ENCODE measurements at places on chromosomes 2 and 18.
A peak's percentile ranks its signal among the peaks of the same experiment; 100 is the strongest.

GRCh38 chr2:97732436-97733340, 19.3 kb downstream of the ZAP70 start:
- DNase-seq: no peak

DNA sequence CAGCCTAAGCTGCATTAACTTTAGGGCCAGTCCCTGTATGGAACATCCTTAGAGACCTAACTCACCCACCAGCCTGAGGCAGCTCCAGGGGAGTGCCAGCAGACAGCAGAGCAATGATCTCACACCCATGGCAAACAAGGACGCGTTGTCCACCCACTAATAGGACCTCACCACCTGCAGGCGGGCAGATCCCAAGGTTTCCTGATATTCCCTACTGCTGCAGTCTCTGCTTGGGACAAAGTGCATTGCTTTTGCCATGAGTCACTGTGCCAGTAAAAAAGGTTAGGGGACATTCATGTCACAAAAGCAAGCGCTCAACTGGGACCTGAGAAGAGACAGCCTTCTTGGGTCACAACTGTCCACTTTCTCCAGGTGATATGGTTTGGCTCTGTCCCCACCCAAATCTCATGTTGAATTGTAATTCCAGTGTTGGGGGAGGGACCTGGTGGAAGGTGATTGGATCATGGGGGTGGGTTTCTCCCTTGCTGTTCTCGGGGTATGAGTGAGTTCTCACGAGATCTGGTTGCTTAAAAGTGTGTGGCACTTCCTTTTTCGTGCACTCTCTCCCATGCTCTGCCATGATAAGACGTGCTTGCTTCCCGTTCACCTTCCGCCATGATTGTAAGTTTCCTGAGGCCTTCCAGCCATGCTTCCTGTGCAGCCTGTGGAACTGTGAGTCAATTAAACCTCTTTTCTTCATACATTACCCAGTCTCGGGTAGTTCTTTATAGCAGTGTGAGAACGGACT, 160.2 kb downstream of the MIB1 start:
- no peak for DNase-seq

- DNase-seq: no peak
These were observed 44.0 kb upstream of the RALBP1 start for GRCh38 chr18:9431296-9431695.

DNA sequence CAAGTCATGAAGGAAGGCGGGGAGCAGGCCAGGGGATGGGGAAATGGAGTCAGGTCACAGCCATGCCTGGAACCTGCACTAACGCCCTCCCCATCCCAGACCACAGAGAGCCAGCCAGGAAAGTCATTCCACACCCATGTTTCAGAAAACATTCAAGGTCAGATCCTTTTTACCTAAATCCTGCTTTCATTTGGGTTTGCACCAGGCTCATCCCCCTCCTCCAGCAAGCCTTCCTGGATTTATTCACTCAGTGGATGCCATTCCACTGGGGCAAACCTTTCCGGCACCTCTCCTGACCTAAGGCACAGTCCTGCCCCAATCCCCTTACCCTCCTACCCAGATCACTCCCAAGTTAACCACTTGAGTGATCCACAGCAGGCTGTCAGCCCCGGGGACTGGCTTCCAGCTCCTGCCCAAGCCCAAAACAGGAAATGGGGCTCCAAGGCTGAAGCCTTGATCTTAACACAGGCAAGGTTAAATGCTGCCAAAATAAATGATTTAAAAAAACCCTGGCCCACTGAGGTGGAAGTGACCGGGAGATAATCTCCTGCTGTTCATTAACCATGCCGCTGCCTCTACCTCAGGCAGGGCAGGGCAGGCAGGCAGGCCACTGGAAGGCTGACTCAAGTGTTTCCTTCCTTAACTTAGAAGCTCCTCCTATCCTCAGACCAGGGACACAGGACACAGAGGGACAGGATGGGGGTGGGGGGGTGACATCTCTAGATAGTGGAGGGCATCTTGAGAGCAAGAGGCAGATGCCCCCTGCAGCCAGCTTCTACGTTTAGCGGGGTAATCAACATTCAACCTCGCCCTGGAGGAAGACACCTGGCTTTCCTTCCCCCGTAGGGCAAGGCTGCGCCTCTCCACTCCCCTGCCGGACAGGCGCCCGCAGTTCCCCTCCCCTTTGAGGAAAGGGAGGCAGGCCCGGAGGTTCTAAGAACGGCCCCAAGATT, 1.4 kb downstream of the RAB11FIP5 start:
- DNase-seq: no peak

DNA sequence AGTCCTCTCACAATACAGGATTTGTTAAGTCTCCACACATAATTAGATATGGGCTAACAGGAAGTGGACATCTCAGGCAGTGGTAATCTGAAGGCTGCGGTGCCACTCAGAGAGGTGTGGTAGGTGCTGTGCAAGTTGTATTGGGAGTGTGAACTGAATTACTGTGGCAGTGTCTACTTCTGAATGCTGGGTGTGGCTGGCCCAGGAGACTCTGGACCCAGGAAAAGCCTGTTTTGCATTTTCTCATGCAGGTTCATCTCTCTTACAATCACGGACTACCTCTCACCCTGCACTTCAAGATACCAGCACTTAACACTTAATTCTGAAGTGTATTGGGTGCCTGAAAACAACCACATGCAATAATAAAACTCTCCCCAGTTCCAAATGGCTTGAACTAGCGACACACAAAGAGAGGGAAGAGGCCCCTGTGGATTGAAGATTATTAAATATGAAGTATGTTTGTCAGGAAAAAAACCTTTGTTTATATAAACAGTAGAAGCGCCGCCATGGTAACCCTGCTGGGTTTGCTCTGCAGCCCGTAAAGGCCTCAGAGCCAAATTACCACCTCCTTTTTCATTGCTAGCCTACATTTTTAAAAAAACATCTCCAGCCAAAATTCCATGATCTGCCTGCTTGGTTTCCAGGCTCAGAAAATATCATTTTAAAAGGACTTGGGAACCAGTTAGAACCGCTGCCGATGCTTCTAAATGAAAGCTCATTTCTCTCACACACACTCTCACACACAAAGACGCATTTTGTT, 77.5 kb downstream of the GFPT1 start:
- peak; percentile 66 for DNase-seq

DNA sequence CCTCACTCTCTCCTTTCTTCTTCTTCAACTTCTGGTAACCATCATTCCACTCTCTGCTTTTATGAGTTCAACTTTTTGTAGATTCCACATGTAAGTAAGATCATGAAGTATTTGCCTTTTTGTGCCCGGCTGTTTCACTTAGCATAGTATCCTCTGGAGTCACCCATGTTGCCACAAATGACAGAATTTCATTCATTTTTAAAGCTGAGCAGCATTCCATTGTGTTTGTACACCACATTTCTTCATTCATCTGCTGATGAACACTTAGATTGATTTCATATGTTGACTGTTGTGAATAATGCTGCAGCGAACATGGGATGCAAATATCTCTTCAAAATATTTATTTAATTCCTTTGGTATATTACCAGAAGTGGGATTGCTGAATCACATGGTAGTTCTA, 133.6 kb upstream of the ERBB4 start:
- no peak for DNase-seq

GRCh38 chr2:99821039-99821438, 321.4 kb downstream of the AFF3 start:
- no peak for DNase-seq

DNA sequence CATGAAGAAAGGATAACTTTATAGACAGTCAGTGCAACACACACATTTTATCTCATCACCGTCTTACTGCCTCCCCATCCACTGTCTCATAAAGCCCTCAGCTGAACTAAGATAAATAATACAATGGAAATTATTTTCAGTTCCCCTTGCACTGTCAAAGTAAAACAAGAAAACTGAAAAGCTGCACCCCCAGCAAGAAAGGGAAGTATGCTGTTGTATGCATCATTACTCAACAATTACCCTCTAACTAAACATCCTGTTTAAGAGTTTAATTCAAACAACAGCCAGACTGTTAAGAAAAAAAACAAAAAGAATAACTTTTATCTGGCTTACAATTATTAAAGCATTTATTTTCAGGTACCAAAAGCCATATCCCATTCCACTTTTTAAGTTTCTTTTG, 25.0 kb downstream of the MPPE1 start:
- no peak for DNase-seq

DNA sequence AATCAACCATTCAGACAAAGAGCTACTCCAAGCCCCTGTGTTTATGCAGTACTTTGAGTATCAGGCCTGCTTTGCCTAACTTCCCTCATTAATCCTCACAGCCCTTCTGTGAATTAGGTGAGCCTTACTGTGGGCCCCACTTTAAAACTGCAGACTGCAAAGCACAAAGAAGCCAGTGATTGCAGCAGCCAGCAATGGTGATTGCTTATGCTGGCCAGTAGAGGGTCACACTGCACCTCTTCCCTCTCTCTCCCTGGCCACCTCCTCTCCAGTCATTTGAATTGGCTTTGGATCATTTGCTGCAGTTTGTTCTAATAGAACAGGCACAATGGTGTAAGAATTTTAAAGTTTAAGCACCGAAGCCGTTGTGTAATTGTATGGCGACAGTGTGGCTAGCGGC, 229.9 kb downstream of the AGPS start:
- peak; percentile 42 for DNase-seq

DNA sequence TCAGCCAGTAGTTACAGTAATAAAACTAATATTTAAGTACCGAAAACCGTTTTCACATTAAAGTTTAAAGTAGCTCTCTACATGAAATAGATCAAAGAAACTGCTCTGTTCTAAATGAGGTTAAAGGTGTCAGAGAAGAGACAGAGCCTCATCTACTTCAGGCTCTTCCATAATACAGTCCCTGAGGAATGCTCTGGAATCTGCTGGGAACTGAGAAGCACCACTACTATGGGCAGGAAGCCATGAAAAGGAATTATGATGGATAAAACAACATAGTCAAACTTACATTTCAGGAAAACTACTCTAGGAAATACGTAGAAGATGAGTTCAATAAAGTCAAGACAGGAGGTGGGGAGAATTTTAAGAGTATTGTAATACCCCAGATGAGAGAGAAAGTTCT, 60.0 kb downstream of the ROCK1 start:
- peak; percentile 13 for DNase-seq

GRCh38 chr2:157995117-157995516, 106.6 kb upstream of the UPP2 start:
- DNase-seq: no peak

- DNase-seq: peak; percentile 13
These were observed 241.4 kb downstream of the NCKAP5 start for GRCh38 chr2:133326652-133327397.

DNA sequence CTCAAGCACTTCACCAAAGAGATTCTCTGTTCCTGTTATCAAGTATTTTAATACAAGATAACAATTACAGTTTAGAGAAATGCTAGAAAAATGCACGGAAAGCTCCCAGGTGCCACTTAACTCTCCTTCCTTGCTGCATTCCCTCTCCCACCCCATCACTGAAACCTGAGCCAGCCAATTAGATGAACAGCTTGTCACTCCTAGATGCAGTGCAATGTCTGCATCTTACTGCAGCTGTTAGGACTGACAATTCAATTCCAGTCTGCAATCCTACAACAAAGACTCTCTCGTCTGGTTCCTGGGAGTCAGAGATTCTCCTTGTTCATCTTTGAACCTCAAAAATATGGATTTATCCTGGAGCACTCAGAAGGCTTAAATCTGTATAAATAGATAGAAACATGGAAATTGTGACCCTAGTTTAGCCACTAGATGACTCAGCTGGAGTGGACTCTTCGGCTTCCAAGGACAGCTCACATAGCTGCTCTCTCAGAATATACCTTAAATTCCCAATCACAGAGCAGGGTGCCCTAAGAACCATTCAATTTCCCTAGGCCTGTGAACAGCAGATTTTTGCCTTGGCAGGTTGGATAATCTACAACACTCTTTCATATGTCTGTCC, 311.1 kb downstream of the NRXN1 start:
- no peak for DNase-seq

DNA sequence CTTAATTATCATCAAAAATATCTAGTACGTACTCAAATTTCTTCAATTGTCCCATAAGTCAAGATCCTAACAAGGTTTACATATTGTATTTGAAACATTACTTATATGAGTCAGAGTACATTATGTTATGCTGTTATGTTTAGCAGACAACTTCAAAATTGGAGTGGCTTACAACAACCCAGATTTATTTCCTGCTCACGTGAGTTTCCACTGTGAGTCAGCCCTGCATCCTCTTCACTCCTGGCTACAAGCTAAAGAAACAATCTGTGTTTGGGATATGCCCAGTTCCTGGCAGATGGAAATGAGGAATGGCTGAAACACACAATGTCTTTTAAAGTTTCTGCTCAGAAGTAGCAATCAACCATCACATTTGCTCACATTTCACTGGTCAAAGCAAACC, 31.5 kb upstream of the TANC1 start:
- DNase-seq: peak; percentile 90

- no peak for DNase-seq
These were observed 77.8 kb upstream of the ZNF397 start for GRCh38 chr18:35163014-35163539.

DNA sequence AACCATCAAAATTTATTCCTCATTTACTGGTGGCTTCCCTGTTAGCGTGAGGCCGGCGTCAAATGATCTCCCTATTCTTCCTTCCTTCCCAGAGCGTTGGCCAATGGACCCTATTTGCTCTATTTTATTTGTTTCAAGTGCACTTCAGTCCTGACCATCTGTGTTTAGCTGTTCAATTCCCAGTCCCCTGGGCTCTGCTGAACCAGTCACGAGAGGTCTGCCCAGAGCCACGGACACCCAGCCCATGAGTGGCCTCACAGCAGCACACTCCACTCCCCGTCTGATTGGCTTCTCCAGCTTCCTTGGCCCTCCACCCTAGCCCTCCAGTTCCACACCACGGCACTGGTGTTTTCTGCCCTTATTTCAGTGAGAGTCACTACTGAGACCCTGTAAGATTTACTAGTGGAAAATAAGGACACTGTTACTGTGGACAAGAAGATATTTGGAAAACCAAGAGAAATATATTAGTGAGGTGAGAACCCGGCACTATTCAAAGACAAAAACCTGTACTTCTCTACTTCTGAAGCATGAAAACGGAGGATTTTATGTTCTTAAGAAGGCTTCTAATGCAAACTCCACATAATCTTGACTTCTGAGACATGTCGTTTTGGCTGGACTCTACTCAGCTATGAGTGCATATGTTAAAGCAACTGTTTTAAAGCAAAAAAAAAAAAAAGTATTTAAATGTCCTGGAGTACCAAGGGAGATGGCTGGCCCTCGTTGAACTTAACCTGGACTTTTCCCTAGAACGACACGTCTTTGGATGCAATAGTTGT, 86.6 kb downstream of the COL6A3 start:
- DNase-seq: no peak

GRCh38 chr2:38130876-38131275, 54.9 kb upstream of the CYP1B1 start:
- no peak for DNase-seq

- DNase-seq: no peak
These were observed 80.7 kb downstream of the CYRIA start for GRCh38 chr2:16584824-16585540.

DNA sequence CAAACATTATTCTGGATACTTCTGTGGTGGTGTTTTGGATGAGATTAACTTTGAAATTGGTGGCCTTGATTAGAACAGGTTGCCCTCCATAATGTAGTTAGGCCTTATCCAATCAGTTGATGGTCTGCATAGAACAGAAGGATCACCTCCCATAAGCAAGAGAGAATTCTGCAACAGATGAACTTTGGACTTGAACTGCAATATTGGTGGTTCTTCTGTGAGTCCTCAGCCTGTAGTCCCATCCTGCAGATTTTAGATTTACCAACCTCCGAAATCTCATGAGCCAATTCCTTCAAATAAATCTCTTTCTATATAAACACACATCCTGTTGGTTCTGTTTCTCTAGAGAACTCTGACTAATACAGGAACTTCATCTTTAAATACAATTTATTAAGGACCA, 81.9 kb downstream of the IRS1 start:
- no peak for DNase-seq
